Caco-2 (cell line): ENCODE measurements at places on chromosomes 5 and 9. TPM values are rescaled to one million over a fixed set of nuclear protein-coding genes. Genes with fewer than 3 reads are reported as not detected.

GRCh38 chr5:169095976-169096375, 205.0 kb downstream of the SLIT3 start:
- DNase-seq: no peak

DNA sequence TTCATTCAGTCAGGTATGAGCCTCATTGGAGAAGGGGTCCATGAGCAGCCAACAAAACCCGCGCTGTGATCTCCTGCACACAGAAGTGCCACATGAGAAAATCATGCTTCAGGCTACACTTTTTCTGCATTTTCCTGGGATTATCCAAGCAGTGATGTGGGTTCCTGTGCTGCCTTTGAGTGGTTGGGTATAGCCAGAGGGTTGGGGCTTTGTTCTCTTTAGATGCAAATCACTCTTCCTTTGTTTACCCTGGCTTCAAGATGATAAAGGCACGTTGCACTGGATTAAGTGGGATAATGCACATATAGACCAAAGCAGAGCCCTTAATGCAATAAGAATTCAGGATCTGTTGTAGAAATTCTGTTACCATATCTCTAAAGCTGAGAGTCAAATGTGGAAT, 18.7 kb downstream of the ECM2 start:
- no peak for DNase-seq

CCDC152 gene
- total RNA-seq: not detected in 2 replicates

GRCh38 chr5:112006721-112007120, 249.7 kb upstream of the NREP start:
- DNase-seq: no peak

GRCh38 chr9:108850293-108850897, 5.4 kb downstream of the ACTL7B start:
- peak; percentile 17 for DNase-seq

GRCh38 chr9:98324801-98325200, 69.4 kb upstream of the TBC1D2 start:
- no peak for DNase-seq
